ENCODE measurements at places on chromosomes 7 and 10. TPM values are rescaled to one million over a fixed set of nuclear protein-coding genes. Genes with fewer than 3 reads are reported as not detected.

GRCh38 chr10:3935141-3935540, 150.1 kb upstream of the KLF6 start:
- peak overlapping the region; percentile 88 for H3K4me3 ChIP-seq
- DNase-seq, result peak; percentile 58
- peaks cover 15% of the 10 kb centered on the region for H3K4me1 ChIP-seq
- no peaks in the 10 kb centered on the region for H3K27me3 ChIP-seq
- no peaks in the 10 kb centered on the region for H3K36me3 ChIP-seq

DNA sequence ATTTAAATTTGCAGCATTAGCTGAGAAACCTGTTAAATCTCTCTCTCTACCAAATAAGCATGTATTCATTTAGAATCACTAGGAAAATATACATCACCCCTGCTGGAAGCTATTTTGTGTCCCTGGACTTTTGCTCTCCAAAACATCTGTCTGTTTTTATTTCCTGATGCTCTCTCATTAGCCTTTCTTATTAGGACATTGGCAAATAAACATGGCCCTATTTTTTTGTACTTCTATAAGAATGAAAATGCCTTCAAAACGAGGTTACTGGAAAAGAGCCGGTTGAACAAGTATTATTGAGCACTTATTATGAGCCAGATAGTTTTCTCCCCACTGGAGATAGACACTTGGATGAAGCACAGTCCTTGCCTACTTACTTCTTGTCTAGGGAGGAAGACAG, 206.9 kb downstream of the GALNT17 start:
- no peak overlapping the region for H3K4me3 ChIP-seq
- H3K4me1 ChIP-seq, result no peaks in the 10 kb centered on the region
- H3K27me3 ChIP-seq, result no peaks in the 10 kb centered on the region

DNA sequence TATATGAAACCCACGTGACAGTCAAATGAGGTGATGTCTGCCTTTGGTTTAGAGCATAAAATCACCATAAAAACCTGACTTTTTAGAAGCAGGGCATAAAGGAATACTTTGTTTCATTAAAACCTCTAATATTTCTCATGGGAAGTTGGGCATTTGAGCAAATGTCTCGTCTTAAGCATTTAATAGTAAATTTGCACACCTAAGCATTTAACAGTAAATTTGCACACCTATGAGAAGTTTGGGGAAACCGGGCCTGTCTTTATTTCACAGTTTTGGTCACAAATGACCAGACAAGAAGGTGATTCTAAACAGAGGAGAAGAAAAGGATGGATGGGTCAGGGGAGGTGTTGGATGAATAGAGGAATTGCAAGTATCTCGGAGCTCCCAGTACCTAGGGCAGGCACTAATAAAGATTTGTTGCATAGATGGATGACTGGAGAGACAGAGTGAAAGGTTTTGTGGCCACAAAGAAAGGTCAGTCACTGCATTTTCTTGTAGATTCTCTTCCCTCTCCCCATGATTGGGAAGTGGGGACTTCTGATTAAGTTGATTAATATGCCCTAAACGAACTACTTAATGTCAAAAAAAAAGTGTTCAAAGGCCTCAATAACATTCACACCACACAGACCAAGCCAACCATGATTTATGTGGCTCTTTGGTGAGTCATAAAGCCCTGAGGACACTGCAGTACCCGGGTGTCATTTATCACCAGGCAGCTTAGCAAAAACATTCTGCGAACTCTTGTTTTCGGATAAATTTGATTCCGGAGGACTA, 158.2 kb downstream of the SPAG6 start:
- H3K4me1 ChIP-seq, result no peaks in the 10 kb centered on the region
- H3K27ac ChIP-seq, result no peak overlapping the region
- H3K27me3 ChIP-seq, result peaks cover 9% of the 10 kb centered on the region
- H3K4me3 ChIP-seq, result no peak overlapping the region

The SRGN gene
- polyA plus RNA-seq, result 343 TPM

- H3K4me3 ChIP-seq, result no peak overlapping the region
- H3K36me3 ChIP-seq, result no peaks in the 10 kb centered on the region
- H3K4me1 ChIP-seq, result no peaks in the 10 kb centered on the region
- H3K27ac ChIP-seq, result no peak overlapping the region
- H3K27me3 ChIP-seq, result peaks cover 2% of the 10 kb centered on the region
Observed at GRCh38 chr7:151899513-151900360, 22.8 kb upstream of the PRKAG2 start.

- no peaks in the 10 kb centered on the region for H3K4me1 ChIP-seq
- no peak for DNase-seq
- no peaks in the 10 kb centered on the region for H3K36me3 ChIP-seq
Observed at GRCh38 chr7:83388436-83388835, 225.8 kb upstream of the PCLO start.
